NCI-H1694 treated with DMSO at 0.1 percent for 48 hours (cell line): ENCODE measurements at places on chromosomes 11 and 22.
A peak's percentile ranks its signal among the peaks of the same experiment; 100 is the strongest.

DNA sequence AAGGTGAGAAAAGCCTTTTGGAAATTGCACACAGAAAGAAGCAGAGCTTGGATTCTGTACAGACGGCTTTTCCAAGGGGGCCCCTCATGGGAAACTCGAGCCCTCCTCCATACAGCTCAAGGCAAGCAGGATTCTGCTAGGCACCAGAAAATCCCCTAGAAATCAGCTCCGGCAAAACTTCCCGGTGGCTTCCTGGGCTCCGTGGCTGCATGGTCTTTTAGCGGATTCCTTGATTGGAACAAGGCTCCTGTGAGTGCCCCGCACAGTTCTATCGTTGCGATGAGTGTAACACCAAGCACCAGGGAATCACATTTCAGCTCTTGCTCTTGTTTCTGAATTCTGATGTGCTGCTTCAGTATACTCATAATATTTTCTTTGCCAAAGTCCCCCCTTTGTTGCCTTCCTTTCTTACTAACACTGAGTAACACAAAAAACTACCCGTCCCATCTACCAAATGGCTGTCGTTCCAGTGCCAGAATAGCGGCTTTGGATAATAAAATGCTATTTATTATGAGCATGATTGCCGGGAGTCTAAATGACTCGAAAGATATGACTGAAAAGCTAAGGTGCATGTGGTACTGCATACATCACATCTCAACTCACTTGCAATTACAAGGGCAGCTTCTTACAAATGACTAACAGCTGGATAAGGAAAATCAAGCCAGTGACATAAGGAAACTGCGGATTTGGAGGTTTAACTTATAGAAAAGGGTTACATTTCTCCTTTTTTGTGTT is 494.1 kb downstream of the DLG2 start:
- no peak for DNase-seq

DNA sequence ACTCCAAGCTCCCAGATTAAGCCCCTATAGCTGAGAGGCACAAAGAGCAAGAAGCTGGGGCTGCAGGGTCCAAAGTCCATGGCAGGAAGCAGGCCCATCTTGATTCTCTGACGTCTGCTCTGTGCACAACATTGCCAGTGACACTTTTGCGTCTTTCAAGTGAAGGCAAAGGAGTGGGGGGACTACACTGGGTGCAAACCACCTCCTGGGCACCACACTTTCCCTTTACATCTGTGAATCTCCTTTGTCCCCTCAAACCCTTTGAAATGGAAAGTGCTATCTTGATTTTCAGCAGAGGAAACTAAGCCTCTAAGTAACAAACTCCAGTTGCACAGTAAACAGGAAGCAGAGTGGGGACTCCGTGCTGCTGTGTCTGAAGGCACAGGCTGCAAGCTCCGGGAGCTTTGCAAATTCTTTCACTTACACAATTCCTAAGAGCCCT is 428.0 kb downstream of the LARGE1 start:
- no peak for DNase-seq

DNA sequence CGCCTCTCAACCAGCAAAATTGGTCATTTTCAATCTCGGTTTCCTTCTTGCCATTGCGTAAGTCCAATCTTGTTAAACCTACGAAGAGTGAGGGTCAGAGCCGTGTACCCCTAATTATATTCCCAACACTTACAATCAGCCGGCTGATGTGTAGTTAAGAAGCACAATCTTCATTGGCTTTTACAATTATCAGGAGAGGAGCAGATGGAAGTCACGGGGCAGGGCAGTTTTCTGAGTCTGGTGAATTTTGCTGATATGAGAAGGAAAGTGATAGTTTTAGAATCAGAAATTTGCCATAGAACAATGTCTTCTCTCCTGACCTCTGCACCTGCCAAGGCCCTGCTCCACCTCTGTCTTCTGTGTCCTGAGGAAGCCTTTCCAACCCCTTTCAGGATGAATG is 35.0 kb upstream of the ATXN10 start:
- DNase-seq: no peak

DNA sequence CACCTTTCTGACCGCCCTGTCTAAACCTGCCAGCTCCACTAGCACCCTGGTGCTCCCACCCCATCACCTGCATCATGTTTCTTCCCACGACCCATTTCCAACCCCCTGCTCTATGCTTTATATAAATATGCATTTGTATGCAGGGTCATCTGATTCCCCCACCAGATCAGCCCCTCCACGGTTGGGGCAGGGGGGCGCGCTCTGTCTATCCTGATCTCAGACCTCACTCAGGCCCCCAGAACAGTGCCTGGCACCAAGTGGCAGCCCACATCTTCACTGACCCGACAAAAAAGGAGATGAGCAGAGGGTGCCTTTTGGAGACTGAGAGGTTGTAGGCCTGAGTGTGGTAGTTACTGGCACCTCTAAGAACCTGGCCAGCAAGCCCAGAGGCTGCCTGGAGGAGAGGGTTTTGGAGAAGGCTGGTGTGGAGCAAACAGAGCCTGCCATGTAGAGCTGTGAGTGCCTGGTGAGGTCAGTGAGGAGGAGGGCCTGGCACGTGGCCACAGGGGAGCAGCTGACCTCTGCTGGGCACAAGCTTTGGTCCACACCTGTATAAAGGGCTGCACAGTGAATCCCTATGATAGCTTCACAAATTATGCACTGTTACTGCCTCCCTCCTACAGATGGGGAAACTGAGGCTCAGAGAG is 86.3 kb upstream of the RTL6 start:
- DNase-seq: no peak

GRCh38 chr22:46749682-46750529 is 11.9 kb upstream of the CERK start:
- DNase-seq: no peak

DNA sequence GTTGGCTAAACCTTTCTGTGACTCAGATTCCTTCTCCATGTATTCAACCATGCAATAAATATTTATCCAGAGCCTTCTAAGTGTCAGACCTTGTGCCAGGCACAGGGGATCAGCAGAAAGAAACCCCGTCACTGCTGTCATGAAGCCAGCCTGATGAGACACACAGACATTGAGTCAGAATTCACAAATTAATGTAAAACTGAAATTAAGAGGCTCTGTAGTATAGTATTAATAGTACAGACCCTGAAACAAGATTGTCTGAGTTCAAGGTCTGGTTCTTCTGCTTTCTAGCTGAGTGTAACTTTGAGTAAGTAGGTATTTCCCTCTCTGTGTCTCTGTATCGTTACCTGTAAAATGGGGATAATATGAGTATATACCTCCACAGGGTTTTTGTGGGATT is 46.9 kb downstream of the ME3 start:
- DNase-seq: no peak

GRCh38 chr11:4066910-4067309 is 27.7 kb upstream of the RRM1 start:
- no peak for DNase-seq

GRCh38 chr22:33051960-33052839 is 6.0 kb downstream of the SYN3 start:
- peak; percentile 4 for DNase-seq

GRCh38 chr22:46024136-46024840 is 47.3 kb upstream of the WNT7B start:
- DNase-seq: no peak

DNA sequence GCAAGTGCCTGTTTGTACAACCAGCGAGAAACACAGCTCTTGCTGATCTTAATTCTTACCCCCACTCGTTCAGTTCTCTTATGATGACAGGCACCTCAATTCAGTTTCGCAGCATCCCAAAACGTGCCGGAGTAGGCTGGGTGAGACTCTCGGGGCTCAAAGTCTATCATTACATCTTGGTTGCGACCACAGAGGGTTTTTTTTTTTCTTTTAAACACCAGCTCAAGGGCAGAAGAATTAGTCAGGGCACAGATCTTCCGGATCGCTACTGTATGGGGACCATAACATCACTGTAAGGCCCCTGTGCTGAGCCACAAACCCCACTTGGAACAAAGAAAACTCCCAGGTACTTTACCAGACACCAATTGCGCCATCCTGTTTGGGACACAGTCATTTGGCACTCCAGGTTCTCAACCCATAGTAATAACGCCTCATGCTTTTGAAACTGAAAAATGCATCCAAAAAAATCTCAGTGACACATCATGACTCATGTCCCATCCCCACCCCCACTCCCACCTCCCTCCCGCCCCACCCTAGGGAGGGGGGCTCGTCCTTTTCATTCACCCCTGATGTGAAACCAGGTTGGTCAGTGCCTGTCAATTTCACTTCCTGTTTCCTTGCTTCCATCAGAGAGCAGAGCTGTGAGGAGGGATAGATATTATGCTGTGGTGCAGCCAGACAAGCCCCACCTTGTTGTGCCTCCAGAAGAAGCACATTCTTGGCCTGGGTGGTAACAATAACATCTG is 41.0 kb upstream of the CD5 start:
- DNase-seq: no peak

DNA sequence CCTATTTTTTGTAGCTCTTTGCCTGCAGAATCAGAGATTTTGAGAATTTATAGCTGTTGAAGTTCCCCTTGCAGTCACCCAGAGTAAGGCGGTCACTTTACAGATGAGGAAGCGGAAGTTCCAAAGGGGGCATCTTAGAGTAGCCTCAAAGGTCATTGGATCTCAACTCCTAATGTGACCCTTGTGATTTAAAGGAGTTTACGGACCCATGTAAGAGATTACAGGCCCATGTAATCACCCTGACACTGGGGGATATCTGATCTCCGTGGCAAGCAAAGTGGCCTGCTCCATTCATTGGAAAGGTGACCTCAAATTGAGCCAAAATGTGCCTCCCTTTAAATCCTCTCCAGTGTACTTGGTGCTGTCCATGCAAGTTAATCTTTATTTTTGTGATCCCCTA is 15.7 kb downstream of the P2RX3 start:
- no peak for DNase-seq

GRCh38 chr11:133898770-133899115 is 53.4 kb upstream of the SPATA19 start:
- no peak for DNase-seq

- no peak for DNase-seq
These were observed 85.8 kb upstream of the NARS2 start for GRCh38 chr11:78660471-78660870.

DNA sequence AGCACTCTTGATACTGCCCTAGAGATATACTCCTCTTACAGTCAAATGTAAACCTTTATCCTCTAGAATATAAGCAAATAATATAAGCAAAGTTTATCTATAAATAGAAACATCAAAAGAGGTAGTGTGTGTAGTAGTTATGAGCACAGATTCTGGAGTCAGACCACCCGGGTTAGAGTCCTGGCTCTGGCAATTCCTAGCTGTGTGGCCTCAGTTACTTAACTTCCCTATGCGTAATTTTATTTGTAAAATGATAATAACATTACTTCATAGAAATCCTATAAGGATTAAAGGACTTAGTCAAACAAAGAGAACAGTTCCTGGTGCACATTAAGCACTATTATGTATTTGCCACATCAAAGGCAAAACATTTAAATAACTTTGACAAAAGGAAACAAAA is 7.0 kb downstream of the MSANTD4 start:
- no peak for DNase-seq

- DNase-seq: no peak
These were observed 16.2 kb downstream of the BAD start for GRCh38 chr11:64268025-64268892.

DNA sequence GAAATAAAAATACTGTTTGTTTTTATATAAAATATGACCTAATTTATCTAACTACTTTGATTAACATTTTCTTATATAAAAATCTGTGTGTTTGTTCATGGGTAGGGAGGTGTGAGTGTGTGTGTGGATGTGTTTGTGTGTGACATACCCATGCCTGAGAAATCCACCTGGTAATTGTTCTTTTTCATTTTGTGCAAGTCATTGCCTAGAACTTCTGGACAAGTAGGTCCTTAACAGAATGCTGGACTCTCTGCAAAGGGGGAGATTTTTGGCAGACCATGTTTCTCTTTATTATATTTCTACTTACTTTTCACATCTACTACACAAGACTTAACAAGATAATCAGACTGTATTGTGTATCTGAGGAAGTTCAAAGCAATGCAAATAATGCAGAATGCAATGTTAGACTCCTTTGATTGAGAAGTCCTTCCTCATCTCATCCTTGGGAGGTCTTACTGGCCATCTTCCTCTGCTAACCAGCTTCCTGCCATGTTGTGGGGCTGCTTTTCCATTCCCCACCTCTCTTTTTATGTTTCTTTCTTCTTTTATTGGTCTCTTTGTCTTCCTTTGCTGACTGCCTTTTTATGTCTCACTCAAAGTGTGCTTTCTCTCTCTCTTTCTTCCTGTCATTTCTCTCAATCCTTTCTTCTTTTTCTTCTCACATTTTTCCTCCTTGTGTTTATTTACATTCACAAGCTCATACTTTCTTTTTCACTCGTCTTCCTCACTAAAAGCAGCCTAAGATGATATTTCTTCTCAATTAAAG is 1017.0 kb upstream of the CNTN5 start:
- no peak for DNase-seq

GRCh38 chr11:3901249-3902025 is 46.0 kb downstream of the STIM1 start:
- no peak for DNase-seq

DNA sequence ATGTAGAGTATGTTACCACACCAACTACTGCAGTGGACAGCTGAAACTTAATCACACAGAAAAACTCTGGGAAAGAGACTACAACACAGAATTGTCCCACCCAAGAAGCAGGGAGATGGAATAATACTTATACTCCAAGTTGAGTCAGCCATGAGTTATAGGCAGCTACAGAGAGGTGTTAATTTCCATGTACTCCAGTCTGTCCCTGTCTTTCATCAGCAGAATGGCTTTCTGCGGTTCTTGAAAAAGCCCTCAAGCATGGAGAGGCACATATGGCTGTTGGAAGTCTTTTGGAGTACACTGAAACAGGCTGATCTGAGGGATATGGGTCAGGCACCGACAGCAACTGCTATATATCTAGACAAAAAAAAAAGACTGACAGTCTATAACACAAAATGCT is 219.5 kb downstream of the DLG2 start:
- DNase-seq: no peak

- DNase-seq: no peak
These were observed 1.3 kb downstream of the PACS1 start for GRCh38 chr11:66071381-66071801.

- DNase-seq: no peak
These were observed 18.7 kb upstream of the NAT10 start for GRCh38 chr11:34086554-34087283.

- DNase-seq: no peak
These were observed 24.1 kb upstream of the CCDC188 start for GRCh38 chr22:20174785-20175596.

DNA sequence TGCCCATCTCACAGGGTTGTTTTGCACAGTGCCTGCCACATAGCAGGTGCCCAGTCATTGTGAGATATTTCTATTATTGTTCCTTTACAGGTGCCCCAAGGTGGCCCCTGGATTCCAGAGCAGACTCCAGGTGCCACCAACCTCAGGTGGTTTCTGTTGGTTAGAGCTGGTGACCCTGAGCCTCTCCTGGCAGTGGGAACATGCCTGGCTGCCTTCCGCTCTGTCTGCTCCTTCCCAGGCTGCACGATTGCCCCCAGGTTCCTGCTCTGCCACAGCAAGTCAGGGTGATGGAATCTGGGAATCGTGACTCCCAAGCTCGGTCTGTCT is 12.6 kb upstream of the OMP start:
- DNase-seq: no peak

- DNase-seq: no peak
These were observed 7.6 kb downstream of the TP53I11 start for GRCh38 chr11:44943118-44943517.

- DNase-seq: no peak
These were observed at the start of gene MTNR1B for GRCh38 chr11:92969634-92970347. TSS of gene MTNR1B (plus strand) at chr11:92969651. CDS start at chr11:92969726, 75 bp downstream.

GRCh38 chr11:10502065-10502680 is 38.8 kb downstream of the RNF141 start:
- DNase-seq: no peak
